ENCODE measurements at places on chromosomes 12 and 14. TPM values are rescaled to one million over a fixed set of nuclear protein-coding genes. Genes with fewer than 3 reads are reported as not detected.
A peak's percentile ranks its signal among the peaks of the same experiment; 100 is the strongest.

Gene NFE2
- total RNA-seq, result 1.0 TPM

GRCh38 chr14:35042632-35043031 is 3.4 kb upstream of the FAM177A1 start:
- DNase-seq, result no peak

Gene ZNF140
- 7.4 TPM for total RNA-seq

- DNase-seq, result no peak
These were observed 24.1 kb downstream of the ATP5MC2 start for GRCh38 chr12:53651737-53652136.

- peak; percentile 74 for DNase-seq
These were observed 3.1 kb downstream of the MAP3K12 start for GRCh38 chr12:53495903-53496751.

- no peak for DNase-seq
These were observed 556.9 kb downstream of the SLC16A7 start for GRCh38 chr12:60152756-60153155.

- no peak for DNase-seq
These were observed 1.3 kb downstream of the ST8SIA1 start for GRCh38 chr12:22333186-22333712.

DNA sequence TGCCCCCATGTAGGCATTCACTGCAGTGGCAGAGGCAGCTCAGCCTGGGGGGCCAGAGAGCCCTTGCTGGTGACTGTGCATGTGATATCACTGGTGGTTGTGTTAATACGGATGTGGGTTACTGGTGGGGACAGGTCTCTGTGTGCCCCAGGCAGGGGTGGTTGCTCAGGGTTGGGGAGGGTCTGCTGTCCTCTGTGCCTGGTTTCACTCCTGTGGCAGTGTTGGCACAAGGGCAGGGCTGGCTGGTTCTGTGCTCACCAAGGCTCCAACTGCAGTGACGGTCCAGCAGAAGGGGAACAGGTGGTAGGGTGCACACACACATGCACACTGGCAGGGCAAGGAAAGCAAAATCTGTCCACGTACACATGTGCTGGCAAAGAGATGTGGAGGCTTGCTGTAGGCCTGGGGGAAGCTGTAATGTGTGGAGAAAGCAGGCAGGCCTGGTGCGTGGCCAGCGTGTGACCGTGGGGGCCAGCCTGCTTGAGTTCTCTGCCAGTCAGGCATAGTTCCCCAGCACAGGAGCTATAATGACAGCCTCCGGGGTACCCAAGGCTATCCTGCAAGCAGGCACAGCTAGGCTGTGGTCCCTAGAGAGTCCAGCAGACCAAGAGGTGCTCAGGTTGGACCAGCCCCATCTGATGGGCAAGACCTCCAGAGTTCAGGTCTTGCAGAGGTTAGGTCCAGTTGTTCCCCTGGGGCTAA is 254.6 kb downstream of the FBXL14 start:
- DNase-seq, result no peak

Gene MYF6
- not detected for total RNA-seq

All from left cardiac atrium (tissue), 4 donors.